ENCODE measurements at places on chromosomes 6 and 20.

- DNase-seq = no peak
Observed at GRCh38 chr20:34062570-34063482, 49.2 kb downstream of the EIF2S2 start.

DNA sequence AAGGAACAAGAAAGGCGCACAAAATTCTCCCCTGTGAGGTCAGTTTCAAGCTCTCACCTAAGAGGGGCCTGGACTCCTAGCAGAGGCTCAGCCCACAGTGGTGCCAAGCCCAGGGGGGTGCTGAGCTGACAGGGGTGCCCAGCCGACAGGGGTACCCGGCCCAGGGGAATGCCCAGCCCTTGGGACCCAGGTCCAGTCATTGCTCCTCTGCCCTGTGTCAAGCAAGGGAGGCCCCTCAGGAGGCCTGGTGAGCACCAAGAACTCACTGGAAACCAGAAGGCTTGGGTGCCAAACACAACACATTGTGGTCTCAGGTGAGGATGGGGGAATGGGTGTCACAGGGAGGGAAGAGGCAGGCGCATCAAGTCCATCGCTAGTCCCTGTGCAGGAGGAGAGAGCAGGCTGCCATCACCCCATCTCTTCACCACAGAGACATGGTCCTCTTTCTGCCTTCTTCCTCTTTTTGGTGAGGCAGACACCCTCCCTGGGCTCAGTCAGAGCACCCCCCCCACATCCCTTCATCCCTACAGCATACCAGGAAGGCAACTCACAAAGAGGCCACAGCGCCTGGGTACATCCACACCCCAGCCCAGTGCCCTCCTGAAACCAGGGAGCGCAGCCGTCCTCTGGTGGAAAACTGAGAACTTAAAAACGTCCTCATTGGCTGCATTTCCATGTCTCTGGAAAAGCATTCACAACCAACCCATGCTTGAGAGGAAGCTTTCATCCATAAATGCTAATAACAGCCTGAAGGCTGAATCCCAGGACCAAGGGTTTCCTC is 111.3 kb downstream of the BANF2 start:
- DNase-seq = no peak

- no peak for DNase-seq
Observed at GRCh38 chr6:155646443-155646842, 190.8 kb upstream of the NOX3 start.

DNA sequence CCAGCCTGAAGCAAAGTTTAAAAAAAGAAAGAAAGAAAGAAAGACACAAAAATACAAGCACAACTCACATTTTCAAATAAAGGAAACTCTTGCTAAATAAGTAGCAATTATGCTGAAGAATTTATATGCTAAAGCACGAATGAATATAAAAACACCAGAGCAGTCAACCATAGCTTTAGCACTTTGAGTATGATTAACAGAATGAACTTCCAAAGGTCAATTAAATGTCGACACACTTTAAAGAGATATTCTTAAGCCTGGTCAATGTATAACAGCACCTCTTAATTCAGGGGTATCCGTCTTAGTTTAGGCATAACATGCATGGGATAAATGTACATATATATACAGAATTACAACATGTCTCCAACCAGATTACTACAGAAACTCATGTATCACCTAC is 125.9 kb downstream of the OGFRL1 start:
- no peak for DNase-seq

- DNase-seq = no peak
Observed at GRCh38 chr6:166466178-166467122, 83.7 kb upstream of the MPC1 start.

GRCh38 chr20:13638162-13638495 is 603 bp downstream of the TASP1 start:
- no peak for DNase-seq

GRCh38 chr6:47026679-47027078 is 15.5 kb downstream of the ADGRF1 start:
- no peak for DNase-seq

- no peak for DNase-seq
Observed at GRCh38 chr6:1645466-1646185, 35.9 kb downstream of the FOXC1 start.

- DNase-seq = no peak
Observed at GRCh38 chr6:14638435-14638905, 520.9 kb downstream of the CD83 start.

GRCh38 chr6:156809034-156809433 is 31.9 kb downstream of the ARID1B start:
- no peak for DNase-seq

DNA sequence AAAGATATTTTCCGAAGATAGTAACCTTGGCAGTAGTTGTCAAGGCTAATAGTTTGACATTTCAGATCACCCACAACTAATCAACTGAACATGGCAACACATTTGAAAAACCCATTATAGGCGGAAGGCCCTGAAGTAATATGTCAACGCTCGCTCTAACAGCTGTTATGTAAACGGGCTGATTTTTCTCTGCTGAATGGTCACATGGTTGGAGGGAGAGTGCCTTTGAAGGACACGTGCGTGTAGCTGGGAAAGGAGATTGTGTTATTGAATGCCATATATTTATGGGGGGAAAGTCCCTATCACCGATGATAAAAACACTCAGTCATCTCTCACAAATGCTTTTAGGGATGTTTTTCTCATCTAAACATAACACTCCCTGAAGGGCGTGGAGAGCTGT is 160.0 kb upstream of the RALGAPA2 start:
- DNase-seq = no peak

DNA sequence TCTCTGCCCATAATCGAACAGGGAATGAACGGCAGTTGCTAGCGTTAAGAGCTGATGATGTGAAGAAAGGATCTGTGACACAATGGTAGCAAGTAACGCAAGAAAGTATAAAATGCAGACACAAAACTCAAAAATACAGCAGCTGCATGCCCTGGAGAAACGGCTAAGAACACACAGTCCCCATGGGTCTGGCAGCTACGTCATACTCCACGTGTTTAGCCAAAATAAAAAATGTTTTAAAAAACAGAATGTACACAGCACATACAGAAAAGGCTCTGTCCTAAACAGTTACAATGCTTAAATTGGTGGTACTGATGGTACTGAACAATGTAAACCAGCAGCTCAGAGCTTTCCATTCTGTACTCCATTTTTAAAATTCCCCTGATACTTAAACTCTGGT is 34.4 kb downstream of the HUS1B start:
- DNase-seq = no peak

GRCh38 chr6:156925718-156926607 is 148.8 kb downstream of the ARID1B start:
- peak; percentile 15 for DNase-seq

DNA sequence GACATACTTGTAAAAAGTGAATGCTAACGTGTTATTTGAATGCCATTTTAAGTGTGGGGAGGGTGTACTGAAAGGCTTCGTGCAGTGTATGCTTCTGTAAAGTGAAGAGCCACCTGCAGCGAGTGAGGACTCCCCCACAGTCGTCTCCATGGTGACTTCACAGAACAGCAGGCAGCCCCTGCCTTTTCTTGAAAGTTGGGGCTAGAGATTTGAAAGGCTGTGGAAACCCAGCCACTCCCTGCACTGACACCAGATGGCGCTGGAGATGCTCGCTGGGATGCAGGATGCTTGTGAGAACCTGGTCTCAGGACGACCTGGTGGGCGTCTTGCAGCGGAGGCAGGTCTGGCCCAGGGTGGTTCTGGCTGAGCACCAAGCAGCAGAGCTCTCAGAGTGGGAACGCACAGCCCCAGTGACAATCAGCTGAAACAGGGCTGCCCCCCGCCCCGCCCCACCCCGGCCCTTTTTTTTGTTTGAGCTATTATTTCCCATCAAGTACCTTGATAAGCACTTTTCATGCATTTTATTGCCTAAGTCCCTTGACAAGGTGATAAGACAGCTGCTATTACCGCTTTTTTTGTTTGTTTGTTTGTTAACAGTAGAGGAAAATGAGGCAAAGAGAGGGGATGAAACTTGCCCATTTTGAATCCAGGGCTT is 150.3 kb downstream of the SYCP2 start:
- DNase-seq = no peak

- no peak for DNase-seq
Observed at GRCh38 chr20:18279242-18279641, 9.1 kb upstream of the ZNF133 start.

- no peak for DNase-seq
Observed at GRCh38 chr6:133809406-133809805, 79.5 kb upstream of the TCF21 start.

- DNase-seq = no peak
Observed at GRCh38 chr6:22848121-22848520, 278.8 kb downstream of the HDGFL1 start.

GRCh38 chr6:142940487-142940886 is 4.5 kb downstream of the HIVEP2 start:
- no peak for DNase-seq

DNA sequence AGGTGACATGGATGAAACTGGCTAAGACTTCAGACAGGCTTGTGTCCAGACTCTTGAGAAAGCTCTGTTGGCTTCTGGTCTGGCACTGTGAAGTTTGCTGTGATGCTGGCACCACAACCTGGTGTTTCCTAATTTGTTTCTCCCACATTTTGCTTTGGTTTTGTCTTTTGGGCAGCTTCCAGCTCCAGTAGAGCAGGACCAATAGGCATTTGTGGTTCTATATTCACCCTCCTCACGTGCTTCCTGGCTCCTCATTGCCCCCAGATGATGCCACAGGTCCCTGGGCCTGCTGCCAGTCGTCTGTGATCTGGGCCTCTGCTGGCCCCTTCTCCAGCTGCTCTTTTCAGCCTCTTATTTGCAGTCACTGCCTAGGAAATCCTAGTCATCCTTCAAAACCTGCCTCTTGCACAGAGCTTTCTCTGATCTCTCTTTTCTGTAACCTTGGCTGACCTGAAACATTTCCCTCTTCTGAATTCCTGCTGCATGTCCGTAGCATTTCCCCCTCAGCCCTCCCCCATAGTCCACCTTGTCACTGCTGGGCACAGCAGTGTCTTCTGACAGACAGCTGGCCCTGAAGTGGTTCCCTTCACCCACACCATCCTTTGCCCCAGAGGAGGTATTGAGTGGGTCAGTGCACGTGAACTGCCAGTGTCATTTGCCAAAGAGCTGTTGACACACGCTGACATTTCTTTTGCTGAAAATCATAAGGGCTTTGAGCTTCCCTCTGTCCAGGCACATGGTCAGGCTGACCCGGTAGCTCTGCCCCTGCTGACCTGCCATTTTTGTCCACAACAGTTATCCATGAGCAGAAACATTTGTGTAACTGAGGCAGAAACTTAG is 63.0 kb downstream of the PTPN1 start:
- no peak for DNase-seq

- no peak for DNase-seq
Observed at GRCh38 chr20:59813126-59813947, 120.1 kb downstream of the SYCP2 start.

- no peak for DNase-seq
Observed at GRCh38 chr6:18185624-18186023, 30.4 kb downstream of the KDM1B start.

GRCh38 chr6:28436404-28436803 is 6.9 kb downstream of the ZSCAN23 start:
- DNase-seq = no peak

GRCh38 chr6:30394139-30394538 is 49.2 kb downstream of the RPP21 start:
- DNase-seq = no peak

DNA sequence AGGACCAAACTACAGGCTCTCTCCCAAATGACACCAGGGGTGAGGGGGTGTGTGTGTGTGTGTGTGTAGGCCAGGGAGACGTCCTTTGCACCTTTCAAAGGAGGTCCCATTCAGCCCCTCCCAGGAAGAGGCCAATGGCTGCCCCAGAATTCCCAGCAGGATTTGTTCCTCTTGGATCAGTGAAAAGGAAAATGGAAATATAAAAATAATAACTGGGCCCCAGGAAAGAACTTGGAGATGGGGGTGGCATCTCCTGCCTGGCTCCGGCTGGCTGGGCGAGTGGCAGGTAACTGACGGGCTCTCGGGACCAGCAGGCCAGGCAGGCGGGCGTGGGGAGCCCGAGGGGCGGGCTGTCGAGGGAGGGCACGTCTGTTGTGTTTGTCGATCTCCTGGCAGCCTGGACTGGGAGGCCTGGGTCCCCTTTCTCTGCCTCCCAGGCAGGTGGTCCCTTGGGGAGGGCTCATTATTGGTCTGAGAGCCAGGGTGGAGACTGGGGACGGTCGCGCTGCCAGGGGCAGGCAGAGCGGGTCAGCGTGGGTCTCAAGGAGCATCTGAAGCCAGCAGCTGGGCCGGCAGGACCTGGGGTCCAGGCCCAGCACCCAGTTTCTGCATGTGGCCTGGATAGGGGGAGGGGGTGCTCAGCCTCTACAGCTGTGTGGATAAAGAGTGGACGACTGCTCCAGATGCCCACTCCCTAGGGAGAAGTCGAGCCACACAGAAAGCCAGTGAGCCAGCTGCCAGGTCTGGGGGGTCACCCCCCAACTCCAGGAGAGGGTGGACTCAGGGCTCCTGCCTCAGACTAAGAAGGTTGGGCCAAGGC is 3.1 kb downstream of the NOL4L start:
- no peak for DNase-seq

GRCh38 chr6:47130086-47130485 is 88.0 kb upstream of the ADGRF1 start:
- DNase-seq = no peak

- no peak for DNase-seq
Observed at GRCh38 chr6:166259296-166259977, 48.8 kb downstream of the PRR18 start.

- no peak for DNase-seq
Observed at GRCh38 chr6:163175301-163175700, 239.2 kb upstream of the QKI start.

DNA sequence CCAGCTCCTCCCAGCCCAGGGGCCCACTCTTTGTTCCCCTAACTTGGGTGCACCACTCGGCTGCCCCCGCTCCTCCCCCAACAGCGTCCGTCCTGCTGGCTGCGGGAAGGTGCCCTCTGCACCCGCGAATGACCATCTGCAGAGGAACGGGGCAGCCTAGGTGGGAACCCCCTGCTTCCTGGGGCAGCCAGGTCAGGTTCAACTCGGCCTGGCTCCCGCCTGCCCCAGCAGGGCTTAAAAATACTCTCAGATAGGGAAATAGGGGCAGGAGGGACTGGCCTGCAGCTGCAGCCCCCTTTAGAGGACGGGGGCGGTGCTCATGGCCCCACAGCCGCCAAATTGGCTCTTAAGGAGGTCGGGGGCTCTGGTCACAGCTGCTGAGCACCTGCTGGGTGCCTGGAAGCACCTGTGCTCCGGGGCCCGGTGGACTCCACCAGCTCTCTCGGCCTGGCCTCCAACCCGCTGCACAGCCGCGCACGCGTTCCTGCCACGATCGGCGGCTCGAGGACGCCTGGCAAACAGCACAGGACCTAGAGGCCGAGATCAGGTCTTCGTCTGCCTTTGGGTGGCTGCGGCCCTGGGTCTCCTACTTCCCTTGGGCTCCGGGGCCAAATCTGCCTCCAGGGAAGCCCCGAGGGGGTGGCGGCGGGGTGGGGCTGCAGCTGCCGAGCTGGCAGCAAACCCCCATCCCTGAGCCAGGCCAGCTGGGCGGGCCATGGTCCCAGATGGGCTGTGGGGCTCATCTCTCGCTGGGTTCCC is 700 bp upstream of the LAMA5 start:
- peak; percentile 23 for DNase-seq

DNA sequence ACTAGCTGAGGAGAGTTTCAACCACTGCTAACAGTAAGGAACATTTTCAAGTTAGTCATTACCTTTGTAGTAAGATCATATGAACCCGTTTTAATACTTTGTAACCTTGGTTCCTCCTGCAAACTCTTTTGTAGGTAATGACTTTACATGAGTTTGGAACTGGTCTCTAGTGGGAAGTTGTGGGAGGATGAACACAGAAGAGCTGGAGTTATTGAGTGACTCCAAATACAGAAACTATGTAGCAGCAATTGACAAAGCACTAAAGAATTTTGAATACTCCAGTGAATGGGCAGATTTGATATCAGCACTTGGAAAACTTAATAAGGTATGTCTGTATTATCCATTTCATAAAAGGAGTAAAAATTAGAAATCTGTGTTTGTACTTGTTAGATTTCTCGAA is 29.3 kb downstream of the DOP1A start:
- no peak for DNase-seq

All from T-helper 2 cell (primary cell).